Daoy (cell line): ENCODE measurements at places on chromosomes 6 and 20. TPM values are rescaled to one million over a fixed set of nuclear protein-coding genes. Genes with fewer than 3 reads are reported as not detected.

The RNF182 gene
- total RNA-seq = 4.7 and 8.7 TPM in 2 replicates

The HNF4A gene
- total RNA-seq = not detected in 2 replicates

The DEFB132 gene
- total RNA-seq = not detected in 2 replicates

The REPS1 gene
- 35.8 and 42.1 TPM in 2 replicates for total RNA-seq

GRCh38 chr6:38248500-38249234, 391.1 kb downstream of the BTBD9 start:
- peak; percentile 26 for DNase-seq

DNA sequence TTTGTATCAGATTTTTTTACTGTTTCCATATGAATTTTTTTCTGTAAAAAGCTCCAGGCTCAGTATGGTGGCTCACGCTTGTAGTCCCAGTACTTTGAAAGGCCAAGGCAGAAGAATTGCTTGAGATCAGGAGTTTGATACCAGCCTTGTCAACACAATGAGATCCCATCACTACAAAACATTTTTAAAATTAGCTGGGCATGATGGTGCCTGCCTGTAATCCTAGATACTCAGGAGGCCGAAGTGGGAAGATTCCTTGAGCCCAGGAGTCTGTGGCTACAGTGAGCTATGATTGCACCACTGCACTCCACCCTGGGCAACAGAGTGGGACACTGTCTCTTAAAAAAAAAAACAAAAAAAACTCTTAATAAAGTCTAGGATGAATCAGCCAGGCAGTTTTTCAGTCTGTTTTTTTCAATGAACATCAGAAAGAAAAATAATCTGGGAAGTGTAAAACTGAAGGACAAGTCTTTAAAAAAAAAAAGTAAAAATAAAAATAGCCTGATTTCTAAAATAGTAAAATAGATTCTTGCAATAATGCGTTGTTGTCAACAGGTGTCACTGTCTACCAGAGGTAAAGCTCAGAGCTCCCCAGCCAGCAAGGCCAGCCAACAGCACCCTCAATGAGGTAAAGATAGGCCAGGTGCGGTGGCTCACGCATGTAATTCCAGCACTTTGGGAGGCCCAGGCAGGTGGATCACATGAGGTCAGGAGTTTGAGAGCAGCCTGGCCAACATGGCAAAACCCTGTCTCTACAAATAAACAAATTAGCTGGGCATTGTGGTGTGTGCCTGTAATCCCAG, 9.3 kb upstream of the ATG5 start:
- DNase-seq = peak; percentile 56

DNA sequence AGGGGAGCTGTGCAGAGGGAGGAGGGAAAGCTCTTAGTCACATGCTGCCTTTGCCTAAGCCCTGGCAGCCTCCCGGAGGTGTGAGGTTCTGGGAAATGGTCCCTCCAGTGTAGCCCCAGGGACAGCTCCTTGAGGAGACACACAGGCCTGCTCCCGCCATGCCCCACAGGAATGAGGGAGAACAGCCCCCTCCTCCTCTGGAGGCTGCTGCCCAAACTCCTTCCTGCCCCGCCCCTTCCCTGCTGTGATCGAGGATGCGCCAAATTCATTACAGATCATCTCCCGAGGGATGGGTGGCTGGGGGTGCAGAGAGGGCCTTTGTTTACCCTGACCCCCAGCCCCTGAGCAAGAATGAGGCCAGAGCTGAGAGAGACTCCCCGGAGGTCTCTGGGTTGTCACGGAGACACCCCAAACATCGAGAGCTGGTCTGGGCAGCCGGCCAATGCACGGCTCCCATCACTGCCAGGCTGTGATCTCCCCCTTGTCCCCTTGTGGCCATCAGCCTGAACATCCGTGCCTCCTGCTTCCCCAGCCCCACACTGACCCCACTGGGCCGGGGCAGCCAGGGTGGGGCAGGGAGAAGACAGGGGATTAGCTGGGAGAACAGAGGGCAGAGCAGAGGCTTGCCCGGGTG, 8.4 kb downstream of the CYP21A2 start:
- peak; percentile 56 for DNase-seq

- DNase-seq = no peak
Measured at GRCh38 chr20:55610756-55611155, 394.6 kb downstream of the CBLN4 start.

GRCh38 chr20:61253264-61253639, 1.2 kb downstream of the CDH4 start:
- peak; percentile 61 for DNase-seq

- DNase-seq = peak; percentile 52
Measured at GRCh38 chr6:43383021-43383667, 13.7 kb upstream of the ZNF318 start.

- no peak for DNase-seq
Measured at GRCh38 chr20:17916433-17916891, 52.1 kb downstream of the SNX5 start.

- DNase-seq = no peak
Measured at GRCh38 chr6:122082370-122082769, 317.1 kb upstream of the HSF2 start.
